ENCODE measurements at places on chromosomes 2 and 18.

- DNase-seq = no peak
These were observed 235.7 kb downstream of the CDCA7 start for GRCh38 chr2:173590276-173590861.

- no peak for DNase-seq
These were observed 125.0 kb downstream of the LPIN1 start for GRCh38 chr2:11871421-11871820.

GRCh38 chr2:2667690-2668089, 336.6 kb upstream of the MYT1L start:
- no peak for DNase-seq

DNA sequence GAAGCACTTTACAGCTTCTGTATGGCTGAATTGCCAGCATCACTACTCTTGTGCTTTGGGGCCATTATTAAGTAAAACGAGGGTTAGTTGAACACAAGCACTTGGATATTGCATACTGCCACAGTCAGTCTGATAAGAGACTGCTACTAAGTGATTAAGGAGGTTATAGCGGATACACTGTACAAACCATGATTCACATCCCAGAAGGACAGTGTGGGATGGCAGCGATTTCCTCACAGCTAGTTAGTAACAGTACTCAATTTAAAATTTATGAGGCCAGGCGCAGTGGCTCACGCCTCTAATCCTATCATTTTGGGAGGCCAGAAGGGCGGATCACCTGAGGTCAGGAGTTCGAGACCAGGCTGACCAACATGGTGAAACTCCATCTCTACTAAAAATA, 2.6 kb upstream of the BMPR2 start:
- DNase-seq = no peak

DNA sequence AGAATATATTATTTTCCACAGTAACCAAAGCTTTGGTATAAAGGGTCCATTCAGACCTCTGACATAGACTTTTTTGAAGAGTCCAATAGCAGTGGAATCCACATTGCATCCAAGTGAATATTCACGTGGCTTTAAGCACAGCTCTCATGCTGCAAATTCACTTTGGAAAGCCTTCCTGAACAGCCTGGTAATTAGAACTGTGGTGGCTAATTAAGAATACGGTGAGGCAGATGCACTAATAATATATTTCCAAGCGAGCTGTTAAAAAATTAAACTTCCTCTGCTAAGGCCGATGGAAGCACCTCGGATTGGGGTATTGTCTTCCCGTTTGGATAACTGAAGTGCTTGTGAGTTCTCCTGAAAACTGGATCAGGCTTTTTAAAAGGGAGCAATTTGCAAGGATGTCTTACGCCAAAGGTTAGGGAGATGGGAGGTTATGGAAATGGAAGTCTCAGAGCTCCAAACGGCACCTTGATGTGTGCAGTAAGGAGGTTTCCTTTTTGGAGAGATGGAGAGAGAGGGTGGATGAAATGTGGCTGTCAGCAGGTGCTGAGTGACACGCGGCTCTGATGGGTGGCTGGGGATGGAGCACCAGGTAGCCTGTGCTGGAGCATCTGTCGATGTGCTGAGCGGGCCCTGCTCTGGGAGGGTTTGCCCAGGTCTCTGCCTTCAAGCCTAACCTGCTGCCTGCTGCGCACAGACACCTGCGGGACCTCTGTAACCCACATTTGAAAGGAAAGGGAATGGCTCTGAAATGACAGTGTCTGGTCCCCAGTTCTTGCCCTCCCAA, 37.5 kb downstream of the CABLES1 start:
- DNase-seq = no peak

GRCh38 chr2:228649876-228650275, 468.4 kb upstream of the SPHKAP start:
- no peak for DNase-seq

GRCh38 chr2:182792441-182792840, 74.0 kb downstream of the FRZB start:
- DNase-seq = no peak

DNA sequence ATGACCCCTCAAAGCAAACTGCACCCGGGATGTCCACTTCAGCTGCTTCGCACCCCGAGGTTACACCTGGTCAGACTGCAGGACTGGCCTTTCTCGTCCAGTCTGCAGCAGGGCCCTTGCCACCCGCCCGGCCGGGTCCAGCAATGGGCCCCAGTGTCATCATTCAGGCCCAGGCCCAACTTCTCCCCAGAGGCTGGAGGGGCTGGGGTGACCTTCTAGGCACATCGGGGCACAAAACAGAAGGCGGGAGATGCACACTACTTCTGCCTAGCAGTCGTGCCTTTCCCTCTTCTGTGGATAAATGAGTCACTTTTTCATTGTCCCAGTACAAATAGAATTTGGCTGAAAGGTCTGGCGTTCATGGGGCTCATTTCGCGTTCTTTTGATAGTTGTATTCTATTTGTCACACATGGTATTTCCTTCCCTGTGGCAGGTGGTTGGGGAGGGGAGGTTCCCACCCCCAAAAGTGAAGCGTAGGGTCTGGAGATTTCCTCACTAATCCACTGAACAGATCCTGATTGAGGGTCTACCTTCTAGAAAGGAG, 56.9 kb upstream of the ID2 start:
- no peak for DNase-seq

GRCh38 chr18:8260319-8260718, 348.9 kb upstream of the RAB12 start:
- DNase-seq = no peak

- DNase-seq = no peak
These were observed 92.3 kb upstream of the TANK start for GRCh38 chr2:161067846-161068350.

DNA sequence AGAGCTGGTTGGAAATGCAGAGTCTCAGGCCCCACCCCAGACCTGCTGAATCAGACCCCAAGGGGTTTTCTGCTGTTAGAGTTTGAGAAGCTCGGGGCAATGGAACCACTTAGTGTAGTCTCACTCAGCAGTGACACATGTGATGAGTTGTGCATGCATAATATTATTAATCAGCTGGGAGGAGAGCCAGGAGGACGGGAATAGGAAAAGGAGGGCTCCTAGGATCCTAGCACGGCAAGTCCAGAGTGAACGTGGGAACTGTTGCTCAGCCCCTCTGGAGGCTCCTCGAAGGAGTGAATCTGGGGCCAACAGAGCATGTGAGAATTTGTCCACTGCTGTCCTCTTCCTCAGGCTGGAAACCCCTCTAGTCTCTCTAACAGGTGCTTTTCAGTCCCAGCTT, 87.1 kb downstream of the HS1BP3 start:
- DNase-seq = no peak

DNA sequence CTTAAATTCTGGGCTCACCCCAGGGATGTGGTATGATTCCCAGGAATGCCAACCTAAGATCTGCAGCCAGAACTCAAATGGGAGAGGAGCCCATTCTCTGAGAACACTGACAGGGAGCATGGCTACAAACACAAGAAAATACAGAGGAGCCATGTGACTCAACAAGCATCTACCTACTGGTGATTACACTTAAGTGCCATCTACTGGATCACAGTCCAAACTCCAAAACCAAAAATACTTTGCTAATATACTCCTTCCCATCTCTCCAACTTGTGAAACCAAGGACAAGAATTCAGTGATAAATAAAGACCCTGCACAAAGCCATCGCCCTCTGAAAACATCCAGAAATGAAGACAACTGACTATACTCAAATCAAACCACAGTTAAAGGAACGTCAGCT, 116.9 kb downstream of the NR4A2 start:
- no peak for DNase-seq

GRCh38 chr18:67766930-67767329, 250.4 kb upstream of the DSEL start:
- no peak for DNase-seq

GRCh38 chr2:149161481-149162225, 123.2 kb downstream of the LYPD6B start:
- no peak for DNase-seq

DNA sequence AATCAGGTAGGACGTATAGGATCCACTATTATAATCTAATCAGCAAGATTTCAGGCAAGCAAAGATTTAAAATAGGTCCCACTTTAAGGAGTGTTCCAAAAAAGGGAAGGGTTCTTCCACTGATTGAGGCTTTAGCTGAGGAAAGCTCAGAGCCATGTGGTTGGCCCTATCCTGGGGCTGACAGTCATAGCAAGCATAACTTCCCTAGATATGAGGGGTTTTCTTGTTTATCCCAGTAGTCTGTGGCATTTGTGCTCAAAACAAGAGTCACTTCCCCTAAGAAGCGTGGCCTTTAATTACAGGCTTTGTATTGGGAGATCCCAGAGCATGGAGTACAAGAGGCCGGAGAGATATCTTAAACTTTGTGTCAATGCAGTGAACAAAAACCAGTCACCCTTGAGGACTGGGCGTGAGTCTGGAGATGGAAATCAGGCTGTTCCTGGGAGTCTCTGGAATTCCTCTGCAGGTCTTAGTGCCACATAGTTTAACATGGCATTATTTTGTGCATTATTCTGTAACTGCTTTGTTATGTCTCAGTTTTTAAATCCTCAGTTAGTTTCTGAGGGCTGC, 136.9 kb upstream of the FBXO11 start:
- no peak for DNase-seq

GRCh38 chr2:151827564-151828142, 568 bp downstream of the ARL5A start:
- DNase-seq = no peak

DNA sequence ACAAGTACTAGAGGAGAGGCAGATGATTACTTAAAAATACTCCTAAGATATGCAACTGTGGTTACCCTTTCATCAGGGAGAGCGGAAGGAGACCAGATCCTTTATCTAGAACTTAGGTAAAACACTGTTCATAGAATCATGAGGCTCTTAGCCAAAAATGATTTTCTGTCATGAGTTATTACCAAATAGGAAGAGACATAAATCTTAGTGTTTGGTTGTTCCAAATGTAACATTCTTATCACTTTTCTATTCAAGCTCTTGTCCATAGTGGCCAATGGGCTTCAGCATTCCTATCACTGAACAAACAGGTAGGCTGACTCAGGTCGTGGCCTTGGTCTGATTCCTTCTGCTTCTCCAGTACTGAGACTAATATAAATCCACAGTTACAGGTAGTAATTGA, 38.5 kb downstream of the RPRD1A start:
- no peak for DNase-seq

- DNase-seq = no peak
These were observed 42.3 kb downstream of the SLC4A1AP start for GRCh38 chr2:27705851-27706622.

DNA sequence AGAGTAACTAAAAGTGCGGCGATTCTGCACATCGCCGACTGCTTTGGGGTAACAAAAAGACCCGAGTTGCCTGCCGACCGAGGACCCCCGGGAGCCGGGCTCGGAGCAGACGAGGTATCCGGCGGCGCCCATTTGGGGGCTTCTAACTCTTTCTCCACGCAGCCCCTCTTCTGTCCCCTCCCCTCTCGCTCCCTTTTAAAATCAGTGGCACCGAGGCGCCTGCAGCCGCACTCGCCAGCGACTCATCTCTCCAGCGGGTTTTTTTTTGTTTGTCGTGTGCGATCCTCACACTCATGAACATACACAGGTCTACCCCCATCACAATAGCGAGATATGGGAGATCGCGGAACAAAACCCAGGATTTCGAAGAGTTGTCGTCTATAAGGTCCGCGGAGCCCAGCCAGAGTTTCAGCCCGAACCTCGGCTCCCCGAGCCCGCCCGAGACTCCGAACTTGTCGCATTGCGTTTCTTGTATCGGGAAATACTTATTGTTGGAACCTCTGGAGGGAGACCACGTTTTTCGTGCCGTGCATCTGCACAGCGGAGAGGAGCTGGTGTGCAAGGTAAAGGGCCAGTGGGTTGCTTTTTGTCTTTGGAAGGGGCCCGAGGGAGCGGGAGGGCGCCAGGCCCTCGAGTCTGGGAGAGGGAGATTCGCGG, 1.4 kb downstream of the TRIB2 start:
- DNase-seq = no peak

- no peak for DNase-seq
These were observed 44.4 kb downstream of the RPIA start for GRCh38 chr2:88735853-88736252.

- DNase-seq = no peak
These were observed 325.8 kb downstream of the CYP26B1 start for GRCh38 chr2:71821856-71822255.

DNA sequence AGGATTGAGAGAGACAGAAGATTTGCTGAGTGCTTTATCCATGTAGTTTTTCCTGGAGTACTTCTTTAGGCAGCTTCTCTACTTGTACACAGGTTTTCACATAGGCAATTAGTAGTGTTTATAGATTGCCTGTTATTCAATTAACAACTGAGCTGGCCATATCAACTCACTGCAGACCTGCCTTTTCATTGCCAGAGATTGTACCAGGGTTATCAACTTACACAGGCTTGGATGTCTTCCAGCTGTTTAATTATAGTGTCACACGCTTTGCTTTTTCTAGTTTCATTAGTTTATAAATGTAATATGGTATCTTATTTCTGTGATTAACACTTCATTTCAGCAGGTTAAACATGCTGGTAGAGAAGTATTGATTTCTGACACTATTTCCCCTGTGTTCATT, 125.9 kb downstream of the GPD2 start:
- DNase-seq = no peak

GRCh38 chr2:123916051-123916450, 109.0 kb upstream of the CNTNAP5 start:
- no peak for DNase-seq

DNA sequence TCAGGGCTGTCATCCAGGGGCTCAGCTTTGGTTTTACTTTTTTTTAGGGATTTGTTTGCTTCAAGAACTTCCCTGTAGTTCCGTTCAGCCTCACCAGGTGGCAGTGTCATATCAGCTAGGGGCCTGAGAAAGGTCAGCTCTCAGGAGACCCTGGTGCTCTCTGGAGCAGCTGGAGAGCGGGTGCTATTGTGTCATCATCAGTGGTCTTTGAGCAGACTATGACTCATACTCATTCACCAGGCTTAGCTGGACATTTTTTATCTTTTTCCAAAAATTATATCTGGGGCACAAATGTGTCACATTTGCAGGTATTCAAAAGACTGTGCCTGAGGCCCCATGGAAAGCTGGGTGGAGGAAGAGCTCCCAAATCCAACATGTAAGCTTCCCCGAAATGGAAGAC, 24.4 kb downstream of the ZNF892 start:
- no peak for DNase-seq

DNA sequence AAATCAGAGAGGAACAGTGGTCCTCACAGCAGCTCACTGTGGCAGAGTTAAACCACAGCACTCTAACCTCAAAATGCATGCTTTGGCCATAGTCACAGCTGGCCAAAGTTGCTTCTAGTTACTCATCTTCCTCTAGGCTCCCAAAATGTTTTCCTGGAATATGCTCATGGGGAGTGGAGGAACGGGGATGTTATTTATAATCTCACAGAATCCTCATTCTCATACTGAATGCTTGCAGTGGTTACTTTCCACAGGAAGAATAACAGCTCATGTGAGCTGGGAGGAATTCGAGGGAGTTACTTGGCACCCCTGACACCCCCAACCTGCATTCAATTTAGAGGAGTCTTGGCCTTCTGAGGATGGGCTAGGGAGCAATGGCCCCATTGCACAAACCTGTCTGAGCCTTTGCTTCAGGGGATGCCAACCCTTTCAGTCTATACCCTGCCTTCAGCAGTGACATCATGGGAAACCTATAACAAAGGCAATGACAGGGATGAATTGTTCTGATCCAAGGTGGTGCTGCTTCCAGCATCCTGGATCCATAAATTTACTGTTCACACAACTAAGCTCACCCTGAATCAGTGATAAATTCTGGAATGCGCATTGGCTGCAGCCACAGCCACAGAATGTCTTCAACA, 22.4 kb upstream of the CCBE1 start:
- no peak for DNase-seq

- no peak for DNase-seq
These were observed 104.4 kb upstream of the CDC42EP3 start for GRCh38 chr2:37775908-37776250.

Measured in activated CD8-positive, alpha-beta memory T cell treated with anti-CD3 and anti-CD28 coated beads for 1 hour (primary cell).